Liver (tissue), 10 donors: ENCODE measurements at places on chromosomes 1 and 21.

DNA sequence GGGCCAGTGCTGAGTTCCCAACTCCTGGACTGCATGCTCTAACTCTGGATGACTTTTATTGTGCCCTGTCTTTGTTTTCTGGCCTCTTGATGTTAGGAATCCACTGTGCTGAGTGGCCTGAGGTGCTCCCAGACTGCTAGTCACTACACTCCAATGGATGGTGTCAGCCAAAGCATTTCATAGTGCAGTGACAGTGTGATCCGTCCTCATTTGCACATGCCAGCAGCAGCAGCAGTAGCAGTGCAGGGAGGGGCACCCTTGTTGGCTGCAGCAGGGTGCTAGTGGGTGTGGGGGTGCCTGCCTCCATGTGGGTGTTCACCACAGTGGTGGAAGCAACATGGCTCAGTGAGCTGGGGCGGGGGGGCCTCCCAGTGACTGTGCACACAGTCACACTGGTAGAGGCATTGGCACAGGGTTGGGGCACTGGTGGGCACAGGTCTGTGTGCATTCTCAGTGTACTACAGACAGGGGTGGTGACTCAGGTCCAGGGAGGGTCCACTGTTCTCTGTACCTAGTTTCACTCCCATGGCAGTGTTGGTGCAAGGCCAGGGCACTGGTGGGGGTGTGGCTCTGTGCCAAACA lies 214.0 kb downstream of the ZC3H11B start:
- no peaks in the 10 kb centered on the region for H3K27me3 ChIP-seq
- H3K27ac ChIP-seq, result no peak overlapping the region
- H3K4me3 ChIP-seq, result no peak overlapping the region
- H3K4me1 ChIP-seq, result no peaks in the 10 kb centered on the region
- no peaks in the 10 kb centered on the region for H3K36me3 ChIP-seq
- no peak for DNase-seq

- no peaks in the 10 kb centered on the region for H3K4me1 ChIP-seq
- no peak for DNase-seq
- H3K36me3 ChIP-seq, result no peaks in the 10 kb centered on the region
- no peak overlapping the region for H3K27ac ChIP-seq
- H3K4me3 ChIP-seq, result no peak overlapping the region
These were observed 21.7 kb downstream of the ITPKB start for GRCh38 chr1:226717256-226717909.

GRCh38 chr1:228368801-228369607 lies 37.6 kb downstream of the TRIM11 start:
- no peak for DNase-seq
- no peaks in the 10 kb centered on the region for H3K27me3 ChIP-seq
- no peaks in the 10 kb centered on the region for H3K4me1 ChIP-seq
- no peaks in the 10 kb centered on the region for H3K36me3 ChIP-seq
- no peak overlapping the region for H3K27ac ChIP-seq
- H3K4me3 ChIP-seq, result no peak overlapping the region

- H3K36me3 ChIP-seq, result no peaks in the 10 kb centered on the region
- no peak overlapping the region for H3K4me3 ChIP-seq
- peaks cover 18% of the 10 kb centered on the region for H3K4me1 ChIP-seq
- no peak overlapping the region for H3K27ac ChIP-seq
These were observed 27.3 kb upstream of the WASF2 start for GRCh38 chr1:27517301-27517700.

- H3K4me3 ChIP-seq, result no peak overlapping the region
- H3K36me3 ChIP-seq, result no peaks in the 10 kb centered on the region
- H3K4me1 ChIP-seq, result peaks cover 3% of the 10 kb centered on the region
- DNase-seq, result no peak
These were observed 19.8 kb downstream of the CTNNBIP1 start for GRCh38 chr1:9890224-9890731.

GRCh38 chr1:4127592-4128140 lies 227.6 kb upstream of the C1orf174 start:
- no peaks in the 10 kb centered on the region for H3K27me3 ChIP-seq
- H3K4me1 ChIP-seq, result no peaks in the 10 kb centered on the region
- no peak overlapping the region for H3K4me3 ChIP-seq
- no peak overlapping the region for H3K27ac ChIP-seq
- DNase-seq, result no peak

- H3K4me1 ChIP-seq, result no peaks in the 10 kb centered on the region
- no peak overlapping the region for H3K4me3 ChIP-seq
- DNase-seq, result no peak
- no peaks in the 10 kb centered on the region for H3K36me3 ChIP-seq
- no peaks in the 10 kb centered on the region for H3K27me3 ChIP-seq
These were observed 190.8 kb downstream of the LTN1 start for GRCh38 chr21:28801906-28802305.

GRCh38 chr1:28905921-28906666 lies 8.3 kb upstream of the EPB41 start:
- H3K27me3 ChIP-seq, result no peaks in the 10 kb centered on the region
- no peak overlapping the region for H3K4me3 ChIP-seq
- no peak for DNase-seq
- no peak overlapping the region for H3K27ac ChIP-seq
- no peaks in the 10 kb centered on the region for H3K36me3 ChIP-seq
- H3K4me1 ChIP-seq, result no peaks in the 10 kb centered on the region

- H3K4me1 ChIP-seq, result peaks cover 3% of the 10 kb centered on the region
- H3K4me3 ChIP-seq, result no peak overlapping the region
- no peak for DNase-seq
- peaks cover 2% of the 10 kb centered on the region for H3K27me3 ChIP-seq
- no peaks in the 10 kb centered on the region for H3K36me3 ChIP-seq
These were observed 46.6 kb downstream of the RRAGC start for GRCh38 chr1:38812981-38813380.

DNA sequence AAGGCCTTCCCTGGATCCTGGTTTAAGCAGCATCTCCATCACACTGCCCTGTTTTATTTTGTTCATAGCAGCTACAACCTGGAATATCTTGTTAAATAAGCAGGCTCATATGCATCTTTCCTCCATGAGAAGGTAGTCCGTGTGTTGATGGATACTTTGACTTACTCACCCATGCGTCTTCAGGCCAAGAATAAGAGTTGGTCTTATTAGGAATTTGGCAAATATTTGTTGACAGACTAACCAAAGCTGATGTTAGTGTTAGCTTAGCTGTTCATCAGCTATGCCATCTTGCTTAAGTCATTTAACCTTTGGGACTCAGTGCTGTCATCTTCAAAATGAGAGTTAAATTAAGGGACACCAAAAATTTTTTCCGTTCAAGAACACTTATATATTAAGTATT lies 59.2 kb downstream of the SASS6 start:
- no peak for DNase-seq
- H3K4me1 ChIP-seq, result no peaks in the 10 kb centered on the region
- H3K27ac ChIP-seq, result no peak overlapping the region
- no peak overlapping the region for H3K4me3 ChIP-seq
- H3K27me3 ChIP-seq, result no peaks in the 10 kb centered on the region

DNA sequence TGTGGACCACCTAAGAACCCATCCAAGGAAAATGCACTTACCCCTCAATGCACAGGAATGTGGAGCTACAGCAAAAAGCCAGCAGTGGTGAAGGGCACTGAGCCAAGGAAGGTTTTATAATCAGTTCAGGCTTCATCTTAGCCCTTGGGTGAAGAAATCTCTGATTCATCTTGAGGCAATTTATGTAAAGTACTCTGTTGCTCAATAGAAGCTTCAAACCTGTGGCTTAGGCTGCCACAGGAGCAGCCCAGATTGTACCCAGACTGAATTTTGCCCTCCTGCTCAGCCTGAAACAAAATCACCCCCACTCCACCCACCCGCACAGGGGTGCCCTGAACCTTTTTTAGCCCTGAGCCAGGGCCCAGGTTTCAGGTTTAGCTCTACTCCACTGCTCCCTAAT lies at the start of gene S100A12:
Gene S100A12, minus strand, starts transcription at position 111 of the 400 bp plus-strand sequence. CDS start 1,029 bp downstream, outside the sequence.
- H3K4me1 ChIP-seq, result no peaks in the 10 kb centered on the region
- H3K36me3 ChIP-seq, result no peaks in the 10 kb centered on the region
- DNase-seq, result no peak
- H3K4me3 ChIP-seq, result no peak within 1 kb of the TSS
- H3K27me3 ChIP-seq, result peaks cover 3% of the 10 kb centered on the region

- no peak for DNase-seq
- H3K4me3 ChIP-seq, result no peak overlapping the region
- H3K36me3 ChIP-seq, result no peaks in the 10 kb centered on the region
- H3K27ac ChIP-seq, result no peak overlapping the region
- peaks cover 9% of the 10 kb centered on the region for H3K4me1 ChIP-seq
These were observed 203.3 kb upstream of the JUN start for GRCh38 chr1:58986996-58987767.

DNA sequence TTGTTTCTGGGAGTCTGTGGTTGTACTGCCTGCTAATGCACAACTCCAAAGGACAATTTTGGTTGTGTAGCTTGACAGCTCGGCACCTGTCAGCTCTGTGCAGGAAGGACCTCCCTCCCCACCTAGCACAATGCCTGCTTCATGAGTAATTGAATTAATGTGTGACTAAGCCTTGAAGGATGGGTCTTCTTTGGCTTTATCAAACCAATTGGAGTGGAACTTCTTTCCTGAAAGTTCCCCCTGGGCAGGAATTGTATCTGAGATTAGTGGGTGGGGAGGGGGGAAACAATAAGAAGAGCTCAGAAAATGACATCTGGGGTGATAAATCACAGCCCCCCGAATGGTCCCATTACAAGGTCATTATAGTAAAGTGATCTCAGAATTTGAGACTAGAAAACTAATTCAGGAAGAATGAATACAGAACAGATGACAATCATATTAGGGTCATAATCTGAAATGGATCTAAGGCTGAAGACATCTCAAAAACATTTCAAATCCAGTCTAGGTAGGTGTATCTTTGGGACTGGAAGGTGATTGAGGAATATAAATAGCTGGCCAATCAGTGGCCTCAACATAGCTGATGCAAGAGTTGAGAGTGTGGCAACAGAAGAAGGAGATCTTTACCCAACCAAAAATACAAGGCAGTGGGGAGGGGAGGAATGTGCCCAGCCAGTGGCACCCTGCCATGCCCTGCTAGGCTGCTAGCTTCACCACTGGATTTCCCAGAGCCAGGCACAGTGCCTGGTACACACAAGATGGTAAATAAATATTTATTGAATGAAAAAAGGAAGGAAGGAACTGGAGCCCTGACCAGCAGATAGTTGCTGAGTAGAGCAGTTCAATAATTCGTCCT lies 10.1 kb upstream of the SESN2 start:
- no peak overlapping the region for H3K4me3 ChIP-seq
- DNase-seq, result no peak
- no peaks in the 10 kb centered on the region for H3K27me3 ChIP-seq
- H3K27ac ChIP-seq, result peak overlapping the region; percentile 73

- H3K36me3 ChIP-seq, result no peaks in the 10 kb centered on the region
- no peaks in the 10 kb centered on the region for H3K27me3 ChIP-seq
- H3K4me1 ChIP-seq, result peaks cover 30% of the 10 kb centered on the region
- DNase-seq, result no peak
- peak overlapping the region; percentile 60 for H3K4me3 ChIP-seq
- H3K27ac ChIP-seq, result no peak overlapping the region
These were observed 1.7 kb downstream of the INKA2 start for GRCh38 chr1:111737216-111738132.

- no peaks in the 10 kb centered on the region for H3K36me3 ChIP-seq
- no peak for DNase-seq
- H3K4me1 ChIP-seq, result no peaks in the 10 kb centered on the region
- H3K27me3 ChIP-seq, result no peaks in the 10 kb centered on the region
- H3K27ac ChIP-seq, result no peak overlapping the region
These were observed 183.0 kb downstream of the APP start for GRCh38 chr21:25987531-25987930.

DNA sequence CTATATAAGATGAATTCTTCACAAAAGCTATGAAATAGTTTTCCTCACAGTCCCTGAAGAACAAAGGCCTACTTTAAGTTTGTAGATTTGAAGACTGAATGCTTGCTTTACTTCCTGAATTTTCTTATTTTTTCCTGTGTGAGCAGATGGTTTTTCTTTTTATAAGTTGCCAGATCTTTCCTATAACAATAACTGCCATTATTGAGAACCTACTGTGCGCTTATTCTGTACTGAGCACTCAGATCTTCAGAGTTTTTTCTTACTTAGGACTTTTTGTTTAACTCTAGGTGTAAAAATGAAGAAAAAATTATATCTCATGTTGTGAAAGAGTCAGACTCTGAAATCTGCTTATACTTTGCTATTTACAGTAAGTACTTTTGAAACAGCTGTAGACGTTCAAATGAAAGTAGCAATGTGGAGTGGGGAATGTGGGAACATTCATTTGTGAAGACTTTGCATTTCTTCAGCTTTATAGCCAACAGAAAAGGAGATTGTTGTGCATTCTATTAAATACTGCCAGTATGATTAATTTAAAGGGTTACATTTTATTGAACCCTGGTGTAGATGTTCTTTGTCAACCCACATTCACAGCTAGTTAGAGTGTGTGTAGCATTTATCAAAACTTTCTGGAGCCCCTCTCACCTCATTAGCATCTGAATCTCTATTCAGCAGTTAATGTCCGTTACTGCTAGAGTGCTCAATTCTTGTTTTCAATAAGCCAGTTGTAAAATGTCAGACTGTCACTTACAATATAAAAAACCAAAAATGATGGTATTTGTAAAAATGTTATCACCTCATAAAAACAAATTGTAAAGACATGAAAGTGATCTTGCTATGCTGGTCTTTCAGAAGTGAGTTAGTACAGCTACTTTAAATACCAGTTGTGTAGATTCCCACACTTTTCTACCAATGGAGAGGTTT lies 29.0 kb downstream of the NFIA start:
- no peak for DNase-seq
- H3K27me3 ChIP-seq, result no peaks in the 10 kb centered on the region
- H3K36me3 ChIP-seq, result peaks cover 3% of the 10 kb centered on the region

DNA sequence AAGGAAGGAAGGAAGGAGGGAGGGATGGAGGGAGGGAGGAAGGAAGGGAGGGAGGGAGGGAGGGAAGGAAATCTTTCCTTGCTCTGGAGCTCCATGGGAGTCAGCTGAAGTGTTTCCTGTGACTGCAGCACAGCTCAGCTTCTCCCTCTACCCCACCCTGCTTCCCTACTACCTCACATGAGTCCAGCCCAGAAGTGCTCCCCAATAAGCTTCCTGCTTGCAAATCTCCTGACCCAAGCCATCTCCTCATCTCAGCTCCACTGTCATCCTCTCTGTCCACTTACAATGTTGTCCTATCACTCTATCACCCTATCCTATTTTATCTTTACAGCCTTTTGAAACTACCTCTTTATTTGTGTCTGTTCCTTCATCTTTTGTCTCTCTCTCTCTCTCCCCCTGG lies 52.9 kb upstream of the SSBP3 start:
- no peaks in the 10 kb centered on the region for H3K27me3 ChIP-seq
- H3K4me3 ChIP-seq, result no peak overlapping the region
- no peak overlapping the region for H3K27ac ChIP-seq
- no peak for DNase-seq

GRCh38 chr1:109904105-109904817 lies 6.4 kb upstream of the CSF1 start:
- no peak overlapping the region for H3K4me3 ChIP-seq
- H3K27ac ChIP-seq, result peak overlapping the region; percentile 73
- no peaks in the 10 kb centered on the region for H3K36me3 ChIP-seq
- H3K4me1 ChIP-seq, result peaks cover 44% of the 10 kb centered on the region

GRCh38 chr21:41763996-41764395 lies 2.9 kb downstream of the RIPK4 start:
- H3K36me3 ChIP-seq, result no peaks in the 10 kb centered on the region
- DNase-seq, result no peak
- H3K4me3 ChIP-seq, result no peak overlapping the region
- H3K27me3 ChIP-seq, result no peaks in the 10 kb centered on the region
- peaks cover 25% of the 10 kb centered on the region for H3K4me1 ChIP-seq
- no peak overlapping the region for H3K27ac ChIP-seq

- no peaks in the 10 kb centered on the region for H3K36me3 ChIP-seq
- no peak overlapping the region for H3K27ac ChIP-seq
- H3K4me3 ChIP-seq, result no peak overlapping the region
- H3K27me3 ChIP-seq, result no peaks in the 10 kb centered on the region
- no peaks in the 10 kb centered on the region for H3K4me1 ChIP-seq
These were observed 300.2 kb upstream of the DUSP10 start for GRCh38 chr1:222042120-222042519.
